ENCODE measurements at places on chromosomes 11 and 22.

- DNase-seq, result no peak
Observed at GRCh38 chr11:34351051-34351450, 6.8 kb downstream of the ABTB2 start.

DNA sequence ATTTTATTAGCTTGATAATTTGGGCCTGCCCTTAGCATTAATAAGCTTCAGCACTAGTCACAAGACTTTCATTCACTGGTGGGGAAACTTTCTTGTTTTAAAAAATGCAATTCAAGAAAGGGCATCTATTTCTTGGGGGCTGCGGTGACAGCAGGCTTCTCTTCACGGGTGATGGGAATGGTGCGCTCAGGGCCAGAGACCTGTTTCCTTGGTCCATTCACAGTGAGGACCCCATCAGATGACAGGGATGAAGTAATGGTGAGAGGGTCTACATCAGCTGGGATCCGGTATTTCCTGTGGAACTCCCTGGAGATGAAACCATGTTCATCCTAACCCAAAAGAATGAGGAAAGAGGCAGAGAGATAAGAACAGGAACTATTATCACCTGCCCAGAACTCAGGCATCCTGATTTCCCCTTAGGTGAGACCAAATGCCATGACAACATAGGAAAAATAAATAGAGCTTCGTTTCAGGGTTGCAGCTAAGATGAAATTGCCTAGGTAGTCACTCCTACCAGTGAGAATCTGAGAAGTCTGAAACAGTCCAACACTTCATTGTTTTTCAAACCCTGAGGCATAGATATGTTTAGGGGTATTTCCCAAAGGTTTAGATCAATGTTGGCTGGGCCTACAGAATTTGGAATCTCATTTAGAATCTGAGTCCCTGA is 2.8 kb downstream of the CRYAB start:
- DNase-seq, result no peak

- no peak for DNase-seq
Observed at GRCh38 chr11:123255909-123256308, 60.9 kb upstream of the CLMP start.

- DNase-seq, result no peak
Observed at GRCh38 chr11:35039076-35039475, 99.9 kb upstream of the CD44 start.

DNA sequence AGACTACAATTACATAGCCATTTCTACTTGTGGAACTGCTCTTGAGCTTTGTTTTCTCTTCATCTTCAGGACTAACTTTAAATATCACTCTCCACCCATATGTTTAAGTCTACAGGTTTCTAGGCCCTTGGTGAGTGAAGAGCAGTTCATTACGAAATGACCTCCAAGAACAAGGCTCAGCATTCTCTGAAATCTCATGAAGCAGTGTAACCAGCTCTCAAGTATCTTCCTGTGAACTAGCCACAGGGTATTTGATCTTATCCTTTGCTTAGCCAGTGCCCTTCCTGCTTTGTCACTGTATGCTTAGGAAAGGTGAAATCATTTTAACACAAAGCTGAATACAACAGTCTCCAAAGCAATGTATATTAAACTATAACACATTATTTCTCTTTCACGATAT is 20.4 kb upstream of the LYVE1 start:
- DNase-seq, result no peak

GRCh38 chr11:78646564-78647185 is 72.0 kb upstream of the NARS2 start:
- DNase-seq, result peak; percentile 34

GRCh38 chr11:86781546-86781945 is 18.8 kb upstream of the PRSS23 start:
- no peak for DNase-seq

DNA sequence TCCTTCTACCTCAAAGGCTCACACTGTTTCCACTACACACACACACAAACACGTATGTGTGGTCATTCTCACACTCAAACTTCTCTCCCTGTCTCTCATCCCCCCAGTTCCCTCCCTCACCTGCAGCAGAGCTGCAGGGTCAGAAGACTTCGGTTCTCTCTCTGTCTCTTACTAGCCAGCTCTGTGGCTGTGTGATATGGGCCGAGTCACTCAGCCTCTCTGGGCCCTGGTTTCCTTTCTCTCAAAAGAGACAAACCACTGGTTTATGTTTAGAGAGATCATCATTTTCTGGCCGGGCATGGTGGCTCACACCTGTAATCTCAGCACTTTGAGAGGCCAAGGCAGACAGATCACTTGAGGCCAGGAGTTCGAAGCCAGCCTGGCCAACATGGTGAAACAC is 21.1 kb downstream of the TSPAN18 start:
- no peak for DNase-seq

GRCh38 chr22:21926728-21927127 is 25.9 kb downstream of the PPM1F start:
- DNase-seq, result no peak

- DNase-seq, result no peak
Observed at GRCh38 chr22:48736593-48737460, 1090.8 kb downstream of the BRD1 start.

GRCh38 chr22:37734964-37735451 is 38.2 kb downstream of the TRIOBP start:
- DNase-seq, result no peak

DNA sequence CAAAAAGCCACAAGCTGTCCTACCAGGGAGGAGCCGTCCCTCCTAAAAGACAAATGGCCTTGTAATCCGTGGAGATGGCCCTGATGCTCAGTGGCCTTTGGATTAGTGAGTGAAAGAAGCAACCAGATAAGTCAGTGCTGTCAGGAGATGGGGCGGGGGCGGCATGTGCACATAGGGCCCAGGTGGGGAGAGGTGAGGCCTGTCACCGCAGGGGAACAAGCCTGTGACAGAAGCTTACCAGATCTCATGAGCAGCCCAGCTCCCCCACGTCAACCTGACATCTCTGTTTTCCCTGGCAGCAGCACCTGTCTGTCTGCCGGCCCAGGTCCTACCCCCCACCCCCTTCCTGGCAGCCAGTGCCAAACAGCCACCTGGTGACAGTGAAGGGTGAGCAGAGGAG is 162.6 kb downstream of the BUD13 start:
- DNase-seq, result no peak

DNA sequence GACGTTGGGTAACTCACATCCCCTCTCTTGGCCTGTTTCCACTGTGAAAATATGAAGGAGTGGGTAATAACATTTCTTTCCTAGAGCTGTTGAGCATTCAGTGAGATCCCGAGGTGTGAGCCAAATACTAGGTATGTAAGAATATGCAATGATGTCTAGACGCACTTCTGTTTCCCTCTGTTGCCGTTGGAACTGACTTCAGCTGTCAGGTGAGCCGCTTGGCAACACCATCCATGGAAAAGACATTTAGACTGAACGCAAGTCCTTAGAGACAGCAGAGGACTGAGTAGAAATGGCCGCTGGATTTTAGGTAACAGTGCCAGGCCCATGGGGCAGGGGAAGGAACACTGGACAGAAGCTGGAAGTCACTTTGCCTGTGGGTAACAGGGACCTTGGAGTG is 29.5 kb upstream of the SHANK2 start:
- no peak for DNase-seq

DNA sequence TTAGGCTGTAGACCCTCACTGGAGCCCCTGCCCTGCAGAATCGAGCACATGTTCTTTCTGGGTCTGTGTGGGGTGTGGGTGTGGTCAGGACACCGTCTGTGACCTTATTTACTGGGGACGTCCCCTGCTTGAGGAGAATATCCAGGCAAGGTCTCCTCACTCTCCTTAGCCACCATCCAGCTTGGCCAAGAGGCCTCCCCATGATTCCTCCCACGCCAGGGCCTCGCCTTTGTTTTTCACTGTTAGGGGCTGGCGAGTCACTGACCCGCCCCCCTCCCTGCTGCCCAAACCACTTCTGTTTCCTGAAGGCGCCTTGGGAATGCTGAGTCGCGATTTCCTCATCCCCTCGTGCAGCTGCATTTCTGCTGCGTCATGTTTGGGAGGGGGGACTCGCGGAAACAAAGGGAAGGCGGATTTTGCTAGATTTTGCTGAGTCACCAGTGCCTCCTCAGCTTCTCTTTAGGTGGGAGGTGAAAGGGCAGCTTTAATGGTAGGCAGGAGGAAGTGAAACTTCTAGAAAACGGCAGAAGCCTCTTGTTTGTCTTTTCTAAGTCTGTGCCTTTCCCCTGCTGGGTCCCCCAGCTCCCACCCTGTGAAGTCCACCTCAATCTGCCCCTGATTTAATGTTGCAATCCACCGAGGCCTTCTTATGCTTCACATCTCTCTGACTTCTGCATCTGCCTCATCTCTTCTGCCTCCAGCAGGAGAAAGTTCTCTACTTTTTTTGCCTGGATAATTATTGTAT is 4.0 kb upstream of the HMOX1 start:
- DNase-seq, result peak; percentile 39

- DNase-seq, result no peak
Observed at GRCh38 chr22:39367035-39367434, 17.2 kb downstream of the SYNGR1 start.

DNA sequence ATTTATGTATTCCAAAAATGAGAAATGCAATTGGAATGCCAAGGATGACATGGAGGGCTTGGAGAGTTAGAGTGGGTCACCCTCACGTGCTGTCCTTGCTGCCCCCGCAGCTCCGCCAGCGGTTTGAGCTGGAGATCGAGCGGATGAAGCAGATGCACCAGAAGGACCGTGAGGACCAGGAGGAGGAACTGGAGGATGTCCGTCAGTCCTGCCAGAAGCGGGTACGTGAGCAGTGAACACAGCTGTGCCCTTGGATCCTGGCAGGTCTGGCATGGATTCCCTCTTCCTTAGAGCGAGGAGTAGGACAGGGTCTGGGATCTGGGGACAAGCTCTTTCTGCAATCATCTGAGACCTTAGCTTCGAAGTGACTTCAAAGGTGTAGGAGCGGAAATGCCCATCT is 166.2 kb downstream of the MYO18B start:
- DNase-seq, result no peak

DNA sequence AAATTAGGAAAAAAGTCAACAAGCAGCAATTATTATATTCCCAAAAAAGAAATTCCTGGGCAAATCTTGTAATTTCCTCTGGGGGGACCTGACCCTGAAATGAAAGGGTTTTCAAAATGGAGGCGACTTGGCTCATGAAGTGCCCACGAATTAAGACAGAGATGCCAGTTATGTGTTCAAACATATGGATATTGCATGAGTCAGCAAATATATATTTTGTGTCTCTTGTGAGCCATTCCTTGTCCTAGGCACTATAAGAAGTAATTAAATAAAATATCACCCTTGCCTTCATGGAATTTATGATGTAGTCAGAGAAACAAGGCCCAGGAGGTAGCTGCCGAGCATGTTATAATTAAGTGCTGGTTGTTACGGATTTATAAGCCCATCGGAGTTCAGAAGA is 68.6 kb downstream of the BARX2 start:
- DNase-seq, result no peak

GRCh38 chr22:36803358-36803757 is 13.5 kb downstream of the PVALB start:
- no peak for DNase-seq

DNA sequence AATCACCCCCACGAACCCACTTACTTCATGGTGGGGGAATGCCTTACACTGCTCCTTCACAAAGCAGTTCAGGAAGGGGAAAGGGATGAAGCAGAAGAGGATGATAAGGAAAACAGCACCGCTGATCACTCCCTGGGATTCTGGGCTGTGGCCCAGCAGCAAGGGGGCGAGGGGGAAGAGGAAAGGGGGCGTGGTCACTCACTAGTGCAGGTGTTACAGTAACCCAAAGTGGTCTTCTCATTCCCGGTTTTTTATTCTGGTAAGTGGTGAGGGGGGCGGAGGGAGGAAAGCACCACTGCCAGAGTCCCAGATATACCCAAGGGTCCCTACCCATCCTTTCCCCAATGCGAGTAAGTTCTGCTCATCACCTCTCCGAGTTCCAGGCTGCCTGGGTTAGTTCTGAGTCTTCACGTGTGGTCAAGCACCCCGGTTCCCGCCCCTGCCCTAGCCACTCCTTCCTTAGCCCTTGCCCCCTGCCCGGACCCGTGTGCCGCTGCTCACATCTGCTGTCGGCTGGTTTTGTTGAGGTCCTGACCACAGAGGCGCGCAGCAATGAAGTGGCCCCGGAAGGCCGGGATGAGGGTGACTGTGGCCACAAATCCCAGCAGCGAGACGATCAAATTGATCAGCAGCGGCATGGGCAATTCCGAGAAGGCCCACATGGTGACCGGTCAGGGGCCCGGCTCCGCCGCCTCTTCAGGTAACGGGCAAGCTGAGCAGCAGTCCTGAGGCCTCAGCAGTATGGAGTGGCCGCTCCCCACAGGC is 477 bp downstream of the DPAGT1 start:
- DNase-seq, result no peak

- peak; percentile 97 for DNase-seq
Observed at GRCh38 chr11:24828938-24829605, 332.2 kb downstream of the LUZP2 start.

- no peak for DNase-seq
Observed at GRCh38 chr22:49906071-49906798, 12.0 kb downstream of the ALG12 start.

- no peak for DNase-seq
Observed at GRCh38 chr11:113444502-113445123, 30.6 kb downstream of the DRD2 start.

GRCh38 chr11:35954205-35954604 is 10.3 kb downstream of the LDLRAD3 start:
- DNase-seq, result no peak

DNA sequence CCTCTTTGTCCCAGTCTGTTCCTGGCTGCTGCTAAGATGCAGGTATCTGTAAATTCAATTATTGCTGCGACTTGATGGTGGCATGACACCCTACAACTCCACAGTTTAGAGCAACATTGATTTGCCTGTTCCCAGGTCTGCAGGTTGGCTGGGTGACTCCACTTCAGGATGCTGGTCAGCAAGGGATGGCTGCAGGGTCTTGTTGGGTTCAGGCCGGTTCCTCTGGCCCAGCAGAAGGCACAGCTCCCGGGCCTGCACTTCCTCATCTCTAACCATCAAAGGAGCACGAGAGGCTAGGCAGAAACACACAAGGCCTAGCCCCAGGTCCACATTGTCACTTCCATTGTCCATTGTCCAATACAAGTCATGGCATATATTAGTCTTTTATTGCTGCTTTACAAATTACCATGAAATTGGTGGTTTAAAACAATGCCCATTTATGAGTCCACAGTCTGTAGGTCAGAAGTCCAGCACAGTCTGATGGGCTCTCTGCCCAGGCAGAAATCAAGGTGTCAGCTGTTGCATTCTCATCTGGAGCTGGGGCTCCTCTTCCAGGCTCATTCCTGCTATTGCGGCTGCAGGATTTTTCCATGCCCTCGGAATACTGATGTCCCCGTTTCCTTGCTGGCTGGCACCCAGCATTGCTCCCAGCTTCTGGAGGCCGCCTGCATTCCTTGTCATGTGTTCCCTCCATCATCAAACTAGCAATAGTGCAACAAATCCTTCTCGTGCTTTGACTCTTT is 96.6 kb upstream of the LMO1 start:
- DNase-seq, result no peak

Measured in LNCaP clone FGC (cell line).